ENCODE measurements at places on chromosomes 7 and 10.

DNA sequence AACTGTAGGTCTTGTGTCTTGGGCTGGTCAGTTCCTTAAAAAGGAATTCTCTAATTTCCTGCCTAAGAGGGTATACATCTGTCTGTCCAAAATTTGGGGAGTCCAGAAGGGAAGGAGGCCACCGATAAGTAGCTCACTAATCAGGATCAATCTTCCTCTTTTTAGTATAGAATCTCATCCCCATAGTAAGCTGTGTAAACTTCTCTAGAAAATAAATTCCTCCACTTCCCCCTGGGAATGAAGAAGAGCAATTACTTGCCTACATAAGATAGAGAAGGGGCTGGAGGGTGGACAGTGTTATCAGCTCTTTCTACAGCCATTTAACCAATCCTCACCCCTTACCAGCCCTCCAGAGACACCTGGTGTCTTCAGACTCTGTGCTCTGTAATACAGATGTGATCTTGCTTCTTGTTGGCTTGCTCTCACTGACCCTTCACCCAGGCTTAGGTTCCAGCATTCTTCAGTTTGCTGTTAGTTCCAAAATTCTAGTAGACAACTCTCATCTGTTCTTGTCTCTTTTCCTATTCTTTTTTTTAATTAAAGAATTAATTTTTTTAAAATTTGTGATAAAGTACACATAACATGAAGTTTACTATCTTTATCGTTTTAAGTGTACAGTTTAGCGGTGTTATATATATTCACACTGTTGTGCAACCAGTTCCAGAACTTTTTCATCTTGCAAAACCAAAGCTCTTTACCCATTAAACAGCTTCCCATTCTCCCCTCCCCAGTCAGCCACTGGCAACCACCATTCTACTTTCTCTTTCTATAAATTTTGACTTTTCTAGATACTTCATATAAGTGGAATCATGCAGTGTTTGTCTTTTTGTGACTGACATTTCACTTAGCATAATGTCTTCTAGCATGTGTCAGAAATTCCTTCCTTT is 6.5 kb upstream of the PRKAR2B start:
- no peak for DNase-seq

DNA sequence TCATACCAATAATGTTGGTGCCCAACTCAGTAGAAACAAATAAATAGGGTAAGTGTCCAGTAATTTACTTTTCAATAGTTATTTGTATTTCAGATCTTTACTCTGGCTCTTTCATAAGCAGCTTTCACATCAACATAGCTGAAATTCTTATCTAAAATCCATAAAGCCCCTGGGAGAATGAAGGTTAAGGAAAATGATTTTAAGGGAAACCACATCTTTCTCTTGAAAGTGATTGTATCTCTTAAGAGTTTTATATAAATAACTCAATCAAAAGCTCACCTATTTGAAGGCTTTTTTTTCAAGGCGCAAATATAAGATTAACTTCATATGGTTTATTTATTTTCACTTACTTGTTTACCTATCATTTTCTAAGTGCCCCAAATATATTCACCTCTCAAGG is 324.4 kb downstream of the HGF start:
- DNase-seq, result no peak

DNA sequence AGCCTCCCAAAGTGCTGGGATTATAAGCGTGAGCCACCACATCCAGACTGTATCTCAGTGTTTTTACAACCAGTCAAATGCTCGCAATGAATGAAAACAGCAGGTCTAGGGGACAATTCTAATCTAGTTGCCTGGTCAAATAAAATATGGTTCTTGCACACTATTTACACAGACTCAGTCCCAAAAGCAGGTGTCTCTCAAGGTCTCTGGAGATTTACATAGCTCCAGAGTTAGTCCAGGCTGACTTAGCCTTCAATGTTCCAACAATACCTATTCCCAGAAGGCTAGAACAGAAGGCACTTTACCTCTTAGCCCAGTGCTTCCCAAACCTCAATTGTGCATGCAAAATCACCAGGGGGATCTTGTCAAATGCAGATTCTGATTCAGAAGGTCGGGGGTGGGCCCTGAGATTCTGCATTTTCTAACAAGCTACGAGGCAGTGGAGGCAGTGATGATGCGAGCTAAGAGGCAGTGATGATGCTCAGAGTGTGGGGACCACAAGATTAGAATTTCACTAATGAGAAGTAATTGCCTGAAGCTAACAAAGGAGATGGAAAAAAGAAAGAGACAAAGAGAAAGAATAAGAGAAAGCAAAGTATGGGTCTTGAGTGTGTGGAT is 6.4 kb downstream of the KIAA1549 start:
- no peak for DNase-seq

GRCh38 chr10:119420950-119421875 is 121.3 kb downstream of the RGS10 start:
- no peak for DNase-seq

- no peak for DNase-seq
Measured at GRCh38 chr7:26937306-26937705, 72.9 kb upstream of the SKAP2 start.

GRCh38 chr7:148711191-148712102 is 12.7 kb downstream of the CUL1 start:
- no peak for DNase-seq

GRCh38 chr7:45646207-45646821 is 72.1 kb downstream of the ADCY1 start:
- no peak for DNase-seq

DNA sequence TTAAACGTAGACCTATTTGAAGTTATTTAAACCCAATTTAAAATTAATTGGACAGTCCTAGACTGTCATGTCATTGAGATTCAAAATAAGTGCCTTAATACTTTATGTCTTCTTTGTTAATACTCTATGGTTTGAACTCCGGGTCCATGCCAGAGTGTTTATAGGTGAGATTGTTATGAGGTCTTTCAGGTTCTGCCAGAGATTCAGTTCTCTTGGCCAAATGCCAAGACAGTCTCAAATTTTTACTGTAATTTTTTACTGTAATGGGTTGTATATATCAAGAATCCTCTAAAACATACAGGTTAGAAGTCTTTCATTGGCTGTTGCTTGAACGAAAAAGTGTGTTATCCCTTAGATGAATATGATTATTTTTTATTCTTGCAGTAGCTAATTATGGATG is 3.9 kb downstream of the ADD3 start:
- DNase-seq, result no peak

- no peak for DNase-seq
Measured at GRCh38 chr7:131521651-131522163, 34.7 kb downstream of the PODXL start.

DNA sequence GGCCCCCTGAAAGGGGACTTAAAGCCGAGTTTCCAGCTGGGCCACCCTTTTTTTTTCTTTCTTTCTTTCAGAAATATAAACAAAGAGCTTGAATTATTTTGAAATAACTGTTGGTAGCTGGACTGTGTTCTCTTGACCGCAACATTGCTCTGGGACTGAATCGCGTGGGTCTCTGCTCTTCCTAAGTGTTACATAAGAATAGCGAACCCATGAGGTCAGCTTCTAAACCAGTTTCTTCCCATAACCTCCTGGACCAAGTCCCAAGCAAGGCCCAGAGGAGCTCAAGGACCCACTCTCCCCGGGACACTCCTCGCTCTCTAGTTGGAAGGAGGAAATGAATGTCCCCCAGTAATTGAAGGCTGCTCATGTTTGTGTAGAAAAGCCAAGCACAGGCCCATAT is 91.1 kb downstream of the CXCL12 start:
- DNase-seq, result no peak

DNA sequence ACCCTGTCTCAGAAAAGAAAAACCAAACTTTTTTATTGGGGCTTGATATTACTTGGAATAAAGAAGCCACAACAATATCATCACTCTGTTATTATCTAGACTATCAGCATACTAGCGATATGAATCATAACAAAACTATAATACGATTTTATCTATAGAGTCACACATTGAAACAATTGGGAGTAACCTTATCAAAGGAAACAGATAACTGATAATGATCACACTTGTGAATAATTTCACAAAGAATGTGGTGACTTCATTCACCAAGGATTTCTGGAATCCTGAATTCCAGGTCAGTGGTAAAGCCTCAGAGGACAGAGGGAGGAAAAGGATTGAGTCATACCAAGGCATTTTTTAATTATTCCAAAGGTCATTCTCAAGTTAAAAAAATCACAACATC is 32.1 kb upstream of the NMT2 start:
- DNase-seq, result no peak

DNA sequence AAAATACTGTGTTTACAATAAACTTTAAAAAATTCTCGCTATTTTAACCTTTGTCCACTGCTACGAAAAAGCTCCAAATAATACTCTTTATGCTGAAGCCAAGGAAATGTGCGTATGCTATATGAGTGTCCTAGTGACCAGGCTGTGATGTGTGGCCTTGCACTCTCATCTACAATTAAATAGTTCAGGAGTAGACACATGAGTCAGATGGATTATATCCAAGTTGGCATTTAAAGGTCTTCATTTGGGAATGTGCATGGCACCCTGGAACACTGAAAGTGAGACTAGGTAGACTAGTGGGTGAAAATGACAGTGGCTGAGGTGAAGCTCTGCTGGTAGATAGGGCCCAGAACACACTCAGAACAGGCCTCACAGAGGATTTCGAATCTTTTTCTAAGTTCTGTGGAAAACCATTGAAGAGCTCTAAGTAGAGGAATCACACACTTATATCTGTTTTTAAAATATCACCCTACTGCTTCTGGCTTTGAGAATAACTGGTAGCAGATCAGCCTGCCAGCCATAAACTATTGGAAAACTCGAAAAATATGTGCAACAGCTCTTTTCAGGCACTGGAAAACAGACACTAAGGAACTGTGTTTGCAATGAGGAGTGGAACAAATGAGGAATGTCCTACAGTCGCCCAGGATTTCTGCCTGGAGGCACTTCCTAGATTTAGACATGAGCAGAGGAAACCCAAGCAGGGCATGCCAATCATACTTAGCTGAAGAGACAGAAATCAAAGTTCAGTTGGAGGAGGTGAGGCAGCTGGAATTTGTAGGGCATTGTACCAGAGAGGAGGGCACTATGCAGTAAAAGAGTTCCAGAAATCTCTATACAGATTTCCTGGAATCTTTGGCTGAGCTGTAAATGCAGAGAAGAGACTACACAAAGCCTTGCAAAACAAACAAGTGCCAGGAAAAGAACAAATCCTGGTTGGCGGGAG is 603.8 kb upstream of the LRRTM3 start:
- DNase-seq, result no peak

DNA sequence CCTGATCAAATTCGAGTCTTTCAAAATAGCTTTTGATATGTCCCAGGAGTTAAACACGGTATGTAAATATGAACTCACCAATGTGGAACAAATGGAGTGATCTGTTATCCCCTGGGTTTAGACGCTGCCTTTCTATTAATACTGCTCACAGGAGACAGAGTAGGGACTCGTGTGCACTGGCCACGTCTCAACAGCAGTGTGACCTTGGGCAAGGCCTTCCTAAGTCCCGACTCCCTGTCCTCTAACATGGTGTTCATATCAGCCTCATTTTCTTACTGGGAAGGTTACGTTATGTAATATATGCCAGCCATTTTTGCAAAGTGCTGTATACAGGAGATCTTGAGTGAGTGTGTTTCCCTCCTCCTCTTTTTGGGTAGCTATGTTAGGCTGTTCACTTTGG is 1.8 kb downstream of the WDR37 start:
- DNase-seq, result no peak

DNA sequence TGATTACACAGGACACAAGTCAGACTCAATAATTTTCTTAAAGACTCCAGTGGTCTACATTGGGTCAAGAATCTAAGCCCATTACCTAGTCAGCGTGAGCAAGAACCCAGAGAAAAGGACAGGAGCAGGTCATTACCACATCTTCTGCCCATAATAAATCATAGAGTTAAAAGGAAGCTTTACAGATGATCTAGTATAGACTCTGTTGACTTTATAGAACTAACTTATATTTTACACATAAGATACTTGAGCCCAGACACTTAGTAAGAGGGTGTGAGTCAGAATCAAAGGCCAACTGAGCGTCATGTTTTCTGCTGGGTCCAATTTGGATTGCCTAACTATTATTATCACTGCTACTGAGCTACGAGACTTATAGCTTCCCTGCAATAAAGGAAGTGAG is 206.1 kb upstream of the NPSR1 start:
- DNase-seq, result no peak

- DNase-seq, result no peak
Measured at GRCh38 chr10:95026461-95026860, 42.8 kb downstream of the CYP2C8 start.

DNA sequence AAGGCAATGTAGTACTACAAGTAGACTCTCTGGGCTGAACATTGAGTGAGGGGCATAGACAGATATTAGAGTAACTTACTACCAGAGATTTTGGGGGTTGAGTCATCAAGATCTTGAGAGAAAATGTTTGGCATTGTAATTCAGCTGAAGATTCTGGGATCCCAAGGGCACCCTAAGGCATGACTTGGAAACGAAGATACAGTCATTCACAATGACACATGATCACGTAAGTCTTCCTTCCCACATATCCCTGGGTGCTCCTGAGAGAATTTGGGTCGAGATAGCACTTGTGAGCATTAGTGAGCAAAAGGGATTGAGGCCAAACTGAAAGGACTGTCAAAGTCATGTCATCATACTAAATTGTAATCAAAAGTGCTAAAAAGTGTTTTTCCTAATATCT is 192.5 kb upstream of the PCLO start:
- no peak for DNase-seq

GRCh38 chr10:94412449-94412848 is 10.1 kb downstream of the TBC1D12 start:
- DNase-seq, result no peak

- no peak for DNase-seq
Measured at GRCh38 chr10:63697956-63698786, 177.0 kb downstream of the REEP3 start.

GRCh38 chr7:11570205-11570604 is 261.8 kb downstream of the THSD7A start:
- no peak for DNase-seq

GRCh38 chr7:27178366-27178765 is 4.2 kb upstream of the HOXA10 start:
- no peak for DNase-seq

- no peak for DNase-seq
Measured at GRCh38 chr10:49298983-49299815, at the start of gene C10orf71. C10orf71 (plus strand) TSS chr10:49299170; CDS start chr10:49322546, 23,376 bp downstream.

DNA sequence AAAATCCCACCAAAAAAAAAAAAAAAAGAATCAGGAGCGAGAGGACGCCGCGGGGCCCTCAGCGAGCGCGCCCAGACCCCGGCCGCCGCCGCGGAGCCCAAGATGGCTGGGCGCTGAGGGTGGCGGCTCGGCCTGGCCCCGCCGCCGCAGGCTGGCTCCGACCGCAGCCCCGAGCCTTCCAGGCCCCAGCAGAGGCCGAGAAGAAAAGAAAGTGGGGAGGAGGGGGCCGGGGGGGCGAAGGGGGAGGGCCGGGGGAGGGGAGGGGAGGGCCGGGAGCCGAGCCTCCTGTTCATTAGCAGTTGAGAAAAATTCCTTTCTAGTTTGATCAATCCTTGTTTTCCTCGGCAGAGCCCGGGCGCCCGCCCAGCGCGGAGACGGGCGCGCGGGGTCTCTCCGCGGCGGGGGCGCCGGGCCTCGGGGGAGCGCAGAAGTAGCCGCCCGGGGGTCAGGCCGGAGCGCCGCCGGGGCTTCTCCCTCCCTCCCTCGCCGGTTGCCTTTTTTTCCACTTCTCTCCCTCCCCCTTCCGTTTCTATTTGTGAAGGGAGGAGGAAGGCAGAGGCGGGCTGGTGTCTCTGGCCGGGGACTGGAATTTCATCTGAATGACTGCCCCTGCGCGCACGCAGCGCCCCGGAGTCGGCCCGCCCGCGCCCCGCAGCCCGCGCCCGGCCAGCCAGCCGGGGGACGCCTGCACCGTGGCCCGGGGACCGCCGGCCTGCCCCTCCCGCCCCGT is 778 bp upstream of the TRIM8 start:
- DNase-seq, result no peak

Data from activated CD8-positive, alpha-beta memory T cell treated with anti-CD3 and anti-CD28 coated beads for 4 hours (primary cell).